Effector memory CD4-positive, alpha-beta T cell (primary cell): ENCODE measurements at places on chromosomes 13 and 19.

GRCh38 chr19:53246498-53246897, 8.2 kb downstream of the ZNF677 start:
- no peak for DNase-seq

DNA sequence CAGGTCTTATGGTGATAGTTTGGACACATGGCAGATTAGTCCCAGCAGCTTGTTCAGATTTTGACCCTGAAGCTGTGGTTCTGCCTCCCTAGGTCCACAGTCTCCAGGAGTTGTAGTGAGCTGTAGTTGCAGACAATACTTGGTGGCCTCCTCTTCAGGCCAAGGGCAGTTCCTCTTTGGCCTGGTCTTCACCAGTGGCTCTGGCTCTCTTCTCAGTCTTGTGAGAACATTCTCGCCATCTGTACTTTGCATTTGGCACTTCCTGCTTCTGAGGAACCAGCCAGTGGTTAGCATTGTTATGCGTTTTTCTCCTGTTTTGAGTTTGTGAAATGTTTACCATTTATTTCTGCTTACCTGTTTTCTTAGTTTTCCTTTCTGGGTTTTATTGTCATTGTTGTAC, 40.7 kb downstream of the PCCA start:
- DNase-seq, result no peak

DNA sequence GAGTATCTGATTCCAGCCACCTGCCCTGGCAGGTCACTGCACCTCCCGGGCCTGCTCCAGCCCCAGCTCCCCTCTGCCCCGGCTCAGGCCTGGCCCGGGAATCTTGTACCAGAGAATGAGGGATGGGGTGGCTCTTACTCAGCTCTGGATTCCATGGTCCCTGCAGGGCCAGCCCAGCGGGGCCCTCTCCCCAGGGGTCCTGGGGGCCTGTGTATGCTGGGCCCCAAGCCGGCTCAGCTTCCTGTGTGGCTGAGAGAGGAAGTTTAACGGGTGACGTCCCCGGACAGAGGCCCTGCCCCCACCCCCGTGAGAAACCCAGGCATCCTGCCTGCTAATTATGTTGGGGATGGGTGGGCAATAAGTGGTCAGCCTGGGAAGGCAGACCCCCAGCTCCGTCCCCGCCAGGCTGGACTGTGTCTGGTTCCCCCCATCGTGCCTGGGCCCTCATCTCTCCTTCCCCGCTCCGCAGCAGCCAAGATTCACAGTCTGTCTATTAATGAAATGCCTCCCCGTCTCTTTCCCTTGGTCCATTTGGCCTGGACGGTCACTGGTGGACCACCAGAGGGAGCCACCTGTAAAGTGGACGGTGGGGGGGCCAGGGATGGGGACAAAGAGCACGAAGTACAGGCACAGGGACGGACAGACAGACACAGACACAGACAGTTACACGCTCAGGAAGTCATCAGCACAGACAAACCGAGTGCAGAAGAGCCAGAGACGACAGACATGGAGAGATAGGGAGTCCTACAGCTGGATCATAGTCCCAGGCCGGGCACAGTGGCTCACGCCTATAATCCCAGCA, at the start of gene DENND1C:
TSS of gene DENND1C (minus strand) at position 247 of the 802 bp plus-strand sequence. CDS start at position 155, 92 bp downstream.
- DNase-seq, result peak; percentile 42

DNA sequence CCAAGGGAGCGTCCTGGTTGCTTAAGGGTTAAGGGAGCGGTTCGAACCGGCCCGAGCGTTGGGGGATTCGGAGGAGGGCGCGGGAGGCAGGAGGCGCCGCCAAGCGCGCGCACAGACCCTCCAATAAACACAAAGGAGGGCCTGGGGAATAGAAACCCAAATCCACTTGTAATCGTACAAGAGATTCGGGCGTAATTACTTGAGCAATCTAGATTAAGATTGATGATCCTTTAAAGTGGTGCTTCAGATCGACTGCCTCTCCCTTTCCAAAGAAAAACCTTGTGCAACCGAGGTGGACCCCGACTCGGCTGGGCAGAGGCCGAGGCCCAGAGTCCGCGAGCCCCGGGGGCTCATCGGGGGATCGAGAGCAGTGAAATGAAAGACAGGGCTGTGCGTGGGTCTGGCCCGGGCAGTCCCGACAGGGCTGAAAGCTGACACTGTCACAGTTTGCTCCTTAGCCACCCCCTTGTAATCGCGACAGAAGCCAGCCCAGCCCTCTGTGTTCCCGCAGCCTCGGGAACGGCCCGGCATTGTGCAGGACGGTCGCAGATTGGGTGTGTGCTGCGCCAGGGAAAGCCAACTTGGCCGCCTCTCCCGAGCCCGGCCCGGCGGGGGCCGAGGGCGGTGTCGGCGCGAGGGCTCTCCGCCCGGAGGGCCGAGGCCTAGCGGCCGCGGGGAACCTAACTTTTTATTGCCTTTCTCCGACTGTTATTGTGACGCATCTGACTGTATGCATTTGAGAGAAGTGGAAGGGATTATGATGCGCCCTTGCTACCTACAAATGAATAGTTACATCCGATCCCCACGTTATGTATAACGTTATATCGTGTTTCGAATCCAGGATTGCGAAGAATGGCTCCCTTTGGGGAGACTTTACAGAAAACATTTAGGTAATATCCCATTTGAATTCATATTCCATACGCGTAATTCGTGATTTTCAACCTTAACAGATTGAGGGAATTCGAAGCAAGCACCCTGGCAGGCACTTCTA, 5.5 kb downstream of the MAB21L1 start:
- no peak for DNase-seq

- DNase-seq, result no peak
Measured at GRCh38 chr13:38943231-38943630, 47.4 kb downstream of the STOML3 start.

- DNase-seq, result no peak
Measured at GRCh38 chr19:46350758-46351159, 3.9 kb downstream of the PPP5C start.
